ENCODE measurements at places on chromosomes 11 and 22.
A peak's percentile ranks its signal among the peaks of the same experiment; 100 is the strongest.

GRCh38 chr11:77087723-77088225, 14.9 kb upstream of the OMP start:
- no peaks in the 10 kb centered on the region for H3K4me1 ChIP-seq
- no peaks in the 10 kb centered on the region for H3K36me3 ChIP-seq

DNA sequence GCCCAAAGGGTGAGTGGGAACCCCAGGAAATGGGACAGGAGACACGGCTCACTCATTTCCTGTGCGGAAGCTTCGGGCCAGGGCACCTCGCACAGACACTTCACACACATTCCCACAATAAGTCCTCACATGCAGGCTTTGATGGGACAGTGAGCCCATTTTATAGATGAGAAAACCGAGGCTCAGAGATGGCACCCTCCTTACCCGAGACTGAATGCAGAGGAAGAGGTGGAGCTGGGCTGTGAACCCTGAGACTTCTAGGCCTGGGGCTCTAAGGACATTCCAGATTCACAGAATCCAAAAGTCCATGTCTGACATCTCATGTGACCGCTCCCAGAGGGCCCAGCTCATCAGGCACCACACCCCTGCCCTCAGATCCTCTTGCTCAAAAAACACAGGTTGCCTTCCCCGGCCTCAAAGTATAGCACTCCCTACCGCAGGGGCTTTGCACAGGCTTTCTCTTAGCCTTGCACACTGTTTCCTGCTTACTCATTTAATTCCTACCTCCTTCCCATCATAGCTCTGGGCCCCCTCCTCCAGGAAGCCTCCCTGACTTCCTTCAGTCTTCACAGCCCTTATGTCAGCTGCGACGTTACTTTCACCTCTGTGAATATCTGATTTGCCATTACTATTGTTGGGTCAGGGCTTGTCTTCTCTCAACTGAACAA, 57.1 kb upstream of the TCF20 start:
- H3K36me3 ChIP-seq: peaks cover 4% of the 10 kb centered on the region
- no peaks in the 10 kb centered on the region for H3K27me3 ChIP-seq
- H3K4me3 ChIP-seq: no peak overlapping the region
- no peak for DNase-seq

- H3K4me3 ChIP-seq: no peak overlapping the region
- DNase-seq: no peak
- H3K4me1 ChIP-seq: peaks cover 2% of the 10 kb centered on the region
Observed at GRCh38 chr11:413120-414081, 1.4 kb downstream of the SIGIRR start.

GRCh38 chr11:102469196-102469821, 16.7 kb upstream of the TMEM123 start:
- DNase-seq: no peak
- H3K36me3 ChIP-seq: no peaks in the 10 kb centered on the region
- no peak overlapping the region for H3K27ac ChIP-seq
- no peaks in the 10 kb centered on the region for H3K27me3 ChIP-seq
- no peaks in the 10 kb centered on the region for H3K4me1 ChIP-seq

- peak; percentile 86 for DNase-seq
- H3K27ac ChIP-seq: no peak overlapping the region
- peaks cover 8% of the 10 kb centered on the region for H3K36me3 ChIP-seq
- H3K4me3 ChIP-seq: peak overlapping the region; percentile 66
- H3K4me1 ChIP-seq: peaks cover 3% of the 10 kb centered on the region
- H3K27me3 ChIP-seq: no peaks in the 10 kb centered on the region
Observed at GRCh38 chr11:63920939-63921417, 4.0 kb upstream of the RCOR2 start.

DNA sequence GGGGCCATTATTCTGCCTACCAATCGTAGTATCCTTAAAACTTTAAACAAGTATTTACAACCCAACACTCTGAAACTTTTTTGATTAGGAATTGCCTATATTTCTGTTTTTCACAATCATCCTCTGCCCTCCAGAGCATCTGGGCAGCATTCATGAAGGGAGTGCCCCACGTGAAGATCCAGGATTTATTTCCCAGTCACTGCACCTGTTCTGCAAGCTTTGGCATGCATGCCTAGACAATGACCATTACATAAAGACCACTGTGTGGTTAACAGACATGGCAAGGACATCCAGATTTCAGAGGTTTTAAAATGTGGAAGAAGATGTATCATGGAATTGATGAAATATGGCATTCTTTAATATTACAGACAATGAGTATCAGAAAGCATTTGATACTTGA, 1083.8 kb downstream of the TBC1D22A start:
- no peak overlapping the region for H3K27ac ChIP-seq
- H3K36me3 ChIP-seq: 0 out of 2 replicates have a peak, but pooled peaks cover 3% of the 10 kb centered on the region
- H3K4me3 ChIP-seq: no peak overlapping the region

Data from H9 (cell line).